ENCODE measurements at places on chromosomes 1 and 21.

DNA sequence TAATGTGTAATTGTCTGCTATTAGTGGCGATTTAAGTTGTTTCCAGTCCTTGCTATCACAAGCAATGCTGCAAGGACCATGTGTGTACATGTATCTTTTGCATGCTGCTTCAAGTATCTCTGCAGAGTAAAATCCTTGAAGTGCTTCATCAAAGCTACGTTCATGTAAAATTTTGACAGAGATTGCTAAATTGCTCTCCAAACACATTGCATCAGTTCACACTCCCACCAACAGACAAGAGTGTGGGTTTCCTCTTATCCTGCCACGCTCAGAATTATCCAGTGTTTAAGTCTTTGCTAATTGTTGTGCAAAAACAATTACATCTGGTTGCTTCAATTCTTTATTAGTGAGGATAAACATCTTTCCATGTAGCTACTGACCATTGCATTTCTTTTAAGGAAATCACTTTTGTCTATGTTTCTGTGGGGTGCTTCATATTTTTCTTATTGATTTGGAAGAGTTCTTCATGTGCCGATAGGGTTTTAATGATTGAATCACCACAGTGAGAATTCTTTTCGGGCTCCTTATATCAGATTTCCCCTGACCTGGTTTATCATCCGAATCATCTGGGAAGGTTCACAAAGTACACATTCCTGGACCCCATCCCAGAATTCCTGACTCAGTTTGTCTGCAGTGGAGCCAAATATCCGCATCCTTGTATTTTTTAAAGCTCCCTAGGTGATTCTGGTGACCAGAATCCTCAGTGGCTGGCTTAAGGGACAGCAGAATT, 56.3 kb upstream of the GALNT2 start:
- no peak for DNase-seq

DNA sequence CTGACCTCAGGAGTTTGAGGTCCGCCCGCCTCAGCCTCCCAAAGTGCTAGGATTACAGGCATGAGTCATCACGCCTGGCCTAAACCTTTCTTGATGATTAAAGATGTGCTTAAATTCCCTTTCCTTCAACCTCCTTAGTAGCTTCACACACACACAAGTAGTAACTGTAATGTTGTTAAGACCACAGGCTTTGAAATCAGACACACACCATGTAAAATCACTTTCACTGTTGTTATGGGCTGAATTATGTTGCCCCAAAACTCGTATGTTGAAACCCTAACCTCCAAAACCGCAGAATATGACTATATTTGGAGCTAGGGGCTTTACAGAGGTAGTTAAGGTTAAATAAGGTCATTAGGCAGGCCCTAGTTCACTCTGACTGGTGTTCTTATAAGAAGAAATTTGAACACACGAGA, 180.2 kb downstream of the NR5A2 start:
- no peak for DNase-seq

- DNase-seq, result no peak
These were observed 675.7 kb upstream of the PRMT6 start for GRCh38 chr1:106380772-106381171.

DNA sequence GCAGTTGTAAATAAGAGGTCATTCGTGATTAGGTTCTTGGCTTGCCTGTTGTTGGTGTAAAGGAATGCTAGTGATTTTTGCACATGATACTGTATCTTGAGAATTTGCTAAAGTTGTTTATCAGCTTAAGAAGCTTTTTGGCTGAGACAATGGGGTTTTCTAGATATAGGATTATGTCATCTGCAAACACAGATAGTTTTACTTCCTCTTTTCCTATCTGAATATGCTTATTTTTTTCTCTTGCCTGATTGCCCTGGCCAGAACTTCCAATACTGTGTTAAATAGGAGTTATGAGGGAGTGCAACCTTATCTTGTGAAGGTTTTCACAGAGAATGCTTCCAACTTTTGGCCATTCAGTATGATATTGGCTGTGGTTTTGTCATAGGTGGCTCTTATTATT, 576.1 kb upstream of the RGS18 start:
- DNase-seq, result no peak

DNA sequence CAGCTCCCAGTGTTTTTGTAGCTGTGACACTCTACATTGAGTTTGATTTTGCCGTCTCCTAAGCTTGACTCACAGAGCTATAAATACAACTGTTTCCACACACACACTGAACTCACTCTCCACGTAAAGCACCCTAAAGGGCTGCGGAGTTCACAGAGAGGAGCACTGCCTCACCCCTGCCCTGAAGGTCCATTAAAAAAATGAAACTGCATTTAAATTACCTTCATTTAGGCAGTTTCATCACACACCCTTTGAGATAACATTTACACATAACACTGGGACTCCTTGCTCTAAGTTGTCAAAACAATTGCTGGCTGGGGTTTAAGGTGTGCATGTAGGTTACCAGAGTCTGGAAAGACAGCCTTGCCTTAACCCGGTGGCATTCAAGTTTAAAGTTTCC, 137.1 kb upstream of the MAGI3 start:
- DNase-seq, result no peak

DNA sequence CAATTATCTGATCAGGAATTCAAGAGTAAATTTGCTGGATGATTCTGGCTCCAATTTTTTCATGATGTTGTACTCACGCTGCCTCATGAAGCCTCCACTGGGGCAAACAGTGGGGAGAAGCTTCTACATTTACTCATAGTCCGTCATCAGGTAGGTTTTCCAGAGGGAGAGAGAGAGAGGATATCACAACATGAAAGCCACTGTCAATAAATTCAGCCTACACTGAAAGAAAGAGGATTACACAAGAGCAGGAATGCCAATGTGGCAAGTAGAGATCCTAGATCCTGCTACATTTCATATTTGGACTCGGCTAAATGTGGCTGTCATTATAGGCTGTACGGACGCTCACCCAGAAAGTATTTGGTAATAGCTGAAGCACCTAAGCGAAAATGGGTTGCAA, 819.9 kb downstream of the BRINP3 start:
- no peak for DNase-seq

GRCh38 chr1:173823781-173824314, 625 bp upstream of the DARS2 start:
- DNase-seq, result no peak

DNA sequence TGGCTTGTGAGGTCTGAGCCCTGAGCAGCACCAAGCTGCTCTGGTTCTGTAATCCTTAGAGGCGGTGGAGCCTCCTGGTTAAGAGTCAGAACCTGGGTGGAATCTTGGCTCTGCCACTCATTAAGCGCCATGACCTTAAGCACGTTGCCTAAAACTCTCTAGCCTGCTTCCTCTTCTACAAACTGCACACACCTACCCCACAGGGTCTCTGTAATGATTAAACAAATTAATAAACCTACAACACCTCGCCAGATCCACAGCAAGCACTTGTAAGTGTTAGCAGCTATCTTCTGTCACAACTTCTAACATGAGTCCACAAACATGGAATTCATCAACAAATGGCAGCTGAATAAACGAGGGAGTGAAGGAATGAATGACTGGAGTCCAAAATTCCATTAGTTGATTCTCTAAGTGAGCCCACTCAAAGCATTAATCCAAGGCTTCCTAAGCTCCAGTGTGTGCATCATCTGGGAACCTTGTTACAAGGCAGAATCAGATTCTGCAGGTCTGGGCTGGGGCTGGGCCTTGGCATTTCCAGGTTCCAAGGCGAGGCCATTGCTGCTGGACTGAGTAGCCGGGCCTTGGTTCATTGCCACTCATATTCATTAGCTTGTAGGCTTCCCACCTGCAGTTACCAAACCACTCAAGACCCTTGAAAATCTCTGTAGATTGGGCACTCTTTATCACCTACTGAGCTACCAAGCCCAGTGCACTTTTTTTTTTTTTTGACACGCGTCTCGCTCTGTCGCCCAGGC, 168.6 kb downstream of the HIVEP3 start:
- DNase-seq, result no peak

DNA sequence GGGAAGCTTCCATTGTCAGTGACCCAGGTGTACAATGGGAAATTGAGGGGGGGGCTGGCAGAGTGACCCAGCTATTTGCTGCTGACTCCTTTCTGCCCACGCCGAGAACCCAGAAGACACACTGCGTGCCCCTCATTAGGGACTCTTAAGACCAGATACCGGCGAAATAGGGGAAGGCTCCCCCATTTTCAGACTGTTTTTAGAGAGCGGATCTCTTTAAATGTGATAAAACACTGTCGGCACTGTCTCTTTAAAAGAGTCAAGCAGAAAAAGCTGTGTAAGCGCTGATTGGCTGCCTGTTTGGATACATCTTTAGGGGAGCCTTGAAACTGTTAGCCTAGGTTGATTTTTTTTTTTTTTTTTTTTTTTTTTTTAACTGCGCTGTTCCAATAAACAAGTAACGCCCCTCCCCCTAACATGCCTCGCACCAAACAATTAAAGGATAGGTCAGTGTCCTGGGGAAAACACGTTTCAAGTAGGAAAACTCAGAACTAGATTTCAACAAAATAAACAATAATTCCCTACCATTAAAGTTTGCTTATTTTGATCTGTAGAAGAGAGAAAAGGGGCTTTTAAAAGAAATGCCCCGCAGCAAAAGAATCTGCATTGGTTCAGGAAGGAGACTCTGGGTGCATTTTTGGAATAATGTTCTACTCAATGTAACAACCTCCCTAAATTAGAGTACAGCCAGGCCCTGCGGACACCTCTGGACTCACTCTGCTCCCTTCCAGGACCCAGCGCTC, 1.4 kb upstream of the SSBP3 start:
- peak; percentile 83 for DNase-seq

DNA sequence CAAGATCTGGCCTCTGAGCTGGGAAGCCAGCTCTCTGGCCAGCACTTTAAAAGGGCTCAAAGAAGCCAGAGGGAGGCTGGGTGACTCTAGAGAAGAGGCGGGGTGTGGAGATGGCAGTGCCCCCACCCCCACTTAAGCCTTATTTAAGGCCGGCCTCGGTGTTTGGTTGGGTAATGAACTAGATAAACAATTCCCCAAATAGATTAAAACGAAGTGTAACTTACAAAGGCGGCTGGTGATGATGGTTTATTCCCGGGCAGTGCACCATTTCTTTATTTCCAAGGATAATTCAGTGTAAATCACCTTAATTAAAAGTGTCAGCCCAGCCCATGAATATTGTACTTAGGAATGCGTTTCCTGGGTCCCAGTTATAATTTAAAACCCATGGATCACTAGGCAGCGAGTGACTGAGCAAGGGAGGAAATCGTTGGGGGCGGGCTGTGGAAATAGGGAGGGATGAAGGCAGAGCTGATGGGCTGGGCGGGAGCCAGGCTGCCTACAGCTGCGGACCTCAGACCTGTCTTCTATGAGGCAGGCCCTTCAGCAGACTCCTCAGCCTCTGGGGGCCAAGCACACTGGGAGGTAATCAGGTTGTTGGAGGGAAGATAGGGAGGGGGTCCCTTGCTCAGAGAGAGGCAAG, 54.9 kb downstream of the TMEM53 start:
- no peak for DNase-seq

- peak; percentile 44 for DNase-seq
These were observed 1.1 kb downstream of the WARS2 start for GRCh38 chr1:119139403-119139802.

DNA sequence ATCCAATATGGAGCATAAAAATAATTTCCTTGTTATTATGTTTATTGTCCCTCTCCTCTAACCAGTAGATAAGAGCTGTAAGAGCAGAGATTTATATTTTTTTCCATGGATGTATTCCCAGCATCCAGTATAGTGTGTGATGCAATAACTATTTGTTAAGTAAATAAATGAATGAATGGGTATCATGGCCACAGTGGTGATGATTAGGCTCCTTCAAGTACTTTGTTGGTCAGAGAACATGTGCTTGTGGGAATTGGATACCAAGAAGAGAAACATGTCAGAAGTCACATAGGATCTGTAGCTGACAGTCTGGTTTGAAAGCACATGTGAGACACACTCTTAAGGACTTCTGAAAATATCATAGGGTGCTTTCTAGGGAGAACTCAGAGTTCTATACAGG, 588.5 kb downstream of the AGBL4 start:
- DNase-seq, result no peak

DNA sequence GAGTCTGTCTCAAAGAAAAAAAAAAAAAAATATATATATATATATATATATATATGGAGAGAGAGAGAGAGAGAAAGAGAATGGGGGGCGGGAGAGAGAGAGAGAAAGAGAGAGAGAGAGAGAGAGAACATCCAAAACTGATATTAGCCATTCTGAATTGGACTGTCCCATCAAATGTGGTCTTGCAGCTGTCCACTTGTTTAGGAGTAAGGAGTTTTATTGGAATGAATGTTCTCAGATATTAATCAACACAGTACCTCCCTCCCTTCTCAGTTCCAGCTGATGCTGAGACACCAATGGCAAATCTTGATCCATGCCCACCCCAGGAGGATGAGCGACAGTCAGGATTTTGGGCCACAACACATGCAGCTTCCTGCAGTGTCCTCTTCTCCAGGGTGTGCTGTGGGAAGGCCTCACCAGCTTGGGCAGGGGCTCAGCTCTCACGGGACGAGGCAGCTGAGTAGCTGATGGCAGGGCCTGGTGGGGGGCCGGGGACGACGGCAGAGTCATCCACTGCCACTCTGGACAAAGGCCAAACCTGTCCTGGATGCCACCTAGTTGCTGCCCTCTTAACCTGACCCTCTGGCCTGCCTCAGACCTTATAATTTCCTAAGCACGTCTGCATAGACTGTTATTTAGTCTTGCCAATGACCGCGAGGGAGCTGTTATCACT, 9.3 kb upstream of the CLDN14 start:
- no peak for DNase-seq

DNA sequence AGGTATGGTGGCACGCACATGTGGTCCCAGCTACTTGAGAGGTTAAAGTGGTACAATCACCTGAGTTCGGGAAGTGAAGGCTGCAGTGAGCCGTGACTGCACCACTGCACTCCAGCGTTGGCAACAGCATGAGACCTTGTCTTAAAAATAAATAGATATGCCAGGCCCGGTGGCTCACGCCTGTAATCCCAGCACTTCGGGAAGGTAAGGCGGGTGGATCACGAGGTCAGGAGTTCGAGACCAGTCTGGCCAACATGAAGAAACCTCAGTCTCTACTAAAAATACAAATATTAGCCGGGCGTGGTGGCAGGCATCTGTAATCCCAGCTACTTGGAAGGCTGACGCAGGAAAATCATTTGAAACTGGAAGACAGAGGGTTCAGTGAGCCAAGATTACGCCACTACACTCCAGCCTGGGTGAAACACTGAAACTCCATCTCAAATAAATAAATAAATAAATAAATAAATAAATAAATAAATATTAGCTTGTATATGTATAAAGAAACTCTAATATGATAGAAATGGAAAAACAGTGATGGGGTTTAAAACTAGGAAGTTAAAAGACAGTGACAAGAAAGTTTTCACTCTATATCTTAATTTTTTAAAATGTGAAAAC, 18.8 kb downstream of the GATAD2B start:
- no peak for DNase-seq

- no peak for DNase-seq
These were observed 155.9 kb downstream of the PLXNA2 start for GRCh38 chr1:208088319-208088718.

DNA sequence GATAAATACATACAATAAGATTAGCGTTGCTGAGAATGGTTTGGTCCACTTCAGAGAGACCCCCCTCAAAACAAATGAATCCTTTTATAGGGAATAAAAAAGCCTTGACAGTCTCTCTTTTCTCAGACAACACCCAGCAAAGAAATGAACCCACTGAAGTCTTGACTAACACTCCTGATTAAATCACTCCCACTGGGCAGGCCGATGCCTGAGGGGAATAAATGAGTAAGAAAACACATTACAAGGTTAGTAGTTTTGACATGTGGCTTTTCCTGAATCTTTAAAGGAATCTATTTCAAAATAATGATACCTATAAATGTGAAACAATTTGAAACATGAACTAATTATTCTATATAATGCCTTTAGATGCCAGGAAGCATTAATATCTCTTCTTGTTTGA, 146.9 kb upstream of the POGK start:
- no peak for DNase-seq

GRCh38 chr1:204927673-204928641, 57.3 kb downstream of the NFASC start:
- DNase-seq, result no peak
